ENCODE measurements at places on chromosomes 2 and 18.

- no peak for DNase-seq
Measured at GRCh38 chr2:237490009-237490711, 3.1 kb downstream of the MLPH start.

DNA sequence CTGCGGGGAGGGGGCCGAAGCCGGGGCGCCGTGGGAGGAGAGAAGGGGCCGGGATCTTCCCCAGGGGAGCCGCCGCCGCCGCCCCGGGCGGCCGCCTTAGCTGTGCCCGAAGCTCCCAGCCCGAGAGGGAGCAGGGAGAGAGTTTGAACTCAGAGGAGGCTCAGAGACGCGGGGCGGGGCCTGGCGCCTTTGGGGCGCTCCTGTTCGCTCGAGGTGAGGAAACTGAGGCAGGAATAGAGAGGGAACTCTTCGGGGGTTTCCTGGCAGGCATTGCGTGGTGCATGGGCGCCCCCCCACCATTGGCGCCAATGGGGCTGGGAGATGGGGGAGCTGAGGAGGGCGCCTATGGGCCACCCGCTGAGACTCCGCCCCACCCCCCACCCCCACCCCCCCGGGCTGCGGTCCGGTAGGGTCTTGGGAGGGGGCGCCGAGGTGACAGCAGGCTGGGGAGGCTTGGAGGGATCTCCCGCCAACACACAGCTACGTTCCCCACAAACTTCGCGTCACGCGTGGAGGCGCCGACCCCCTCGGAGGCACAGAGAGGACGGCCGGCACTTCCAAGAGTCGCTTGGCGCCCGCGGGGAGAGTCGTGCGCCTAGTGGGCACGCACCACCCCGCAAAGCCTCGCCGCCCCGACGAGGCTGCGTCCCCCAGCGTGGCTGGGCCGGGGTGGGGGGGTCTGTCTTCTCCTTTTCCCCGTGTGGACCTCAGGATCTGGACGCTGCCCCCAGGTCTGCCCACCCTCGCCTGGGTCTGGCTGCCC, 680 bp downstream of the CTDSP1 start:
- peak; percentile 30 for DNase-seq

GRCh38 chr2:26347286-26347865, 787 bp upstream of the ADGRF3 start:
- DNase-seq = no peak

- DNase-seq = no peak
Measured at GRCh38 chr18:38571651-38572050, 1006.1 kb upstream of the CELF4 start.

DNA sequence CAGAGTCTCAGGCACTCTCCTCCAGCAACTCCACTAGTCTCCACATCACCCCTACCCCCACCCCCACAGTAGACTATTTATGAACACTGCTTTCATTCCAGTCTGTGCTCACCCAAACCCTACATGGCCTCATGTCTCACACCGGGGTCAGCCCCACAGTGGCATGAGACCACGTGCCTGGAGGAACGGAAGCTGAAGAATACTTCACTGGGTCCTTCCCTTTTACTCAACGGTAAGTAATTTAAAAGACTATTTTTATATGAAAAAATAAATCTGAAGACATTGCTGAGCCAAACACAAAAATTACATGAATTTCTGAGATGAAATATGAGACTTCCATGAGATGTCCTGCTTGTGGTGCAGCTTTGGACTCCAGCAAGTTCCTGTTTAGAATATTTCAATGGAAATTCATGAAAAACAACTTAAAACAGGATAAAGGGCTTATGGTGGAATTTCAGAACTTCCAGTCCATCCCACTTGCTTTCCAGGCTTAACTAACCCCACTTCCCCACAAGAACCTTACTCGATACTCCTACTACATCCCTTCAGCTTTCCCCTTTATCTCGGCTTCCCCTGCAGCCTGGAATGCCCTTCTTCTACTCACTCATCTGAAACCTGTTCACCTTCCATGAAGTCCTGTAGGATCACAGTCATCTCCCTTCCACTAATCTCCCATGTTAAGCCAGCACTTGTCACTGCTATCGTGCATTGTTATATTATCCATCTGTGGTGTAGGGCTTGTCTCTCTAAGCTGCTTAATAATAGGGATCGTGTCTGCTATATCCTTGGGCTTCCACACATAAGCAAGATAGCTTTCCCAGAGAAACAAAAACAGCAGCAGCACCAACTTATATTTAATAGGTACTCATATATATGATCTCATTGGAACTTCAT, 47.9 kb downstream of the SLC14A1 start:
- no peak for DNase-seq

- no peak for DNase-seq
Measured at GRCh38 chr2:33373986-33374385, 102.5 kb upstream of the RASGRP3 start.

DNA sequence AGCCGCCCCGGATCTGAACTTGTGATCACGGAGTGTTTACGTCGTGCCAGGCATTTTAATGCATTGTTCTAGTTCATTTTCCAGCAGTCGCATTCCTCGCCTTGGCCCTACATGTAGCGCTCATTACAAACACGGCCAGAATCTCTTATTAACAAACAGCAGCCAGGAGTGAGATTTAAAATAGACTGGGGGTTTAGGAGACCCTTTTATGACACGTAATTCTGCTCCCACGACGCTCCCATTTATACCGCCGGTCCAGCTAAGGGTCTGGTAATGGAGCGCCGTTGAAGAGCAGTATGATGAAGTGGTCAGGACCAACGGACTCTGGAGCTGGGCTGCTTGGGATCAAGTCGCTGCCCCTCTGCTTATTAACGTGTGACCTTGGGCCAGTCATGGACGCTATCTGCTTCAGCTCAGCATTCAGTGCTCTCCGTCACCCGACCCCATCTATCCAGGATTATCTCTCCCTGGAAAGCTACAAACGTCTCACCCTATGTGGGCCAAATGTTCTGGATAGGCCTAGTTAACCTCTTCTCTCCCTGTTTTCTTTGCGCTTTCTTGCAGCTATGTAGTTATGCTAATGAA, 745 bp downstream of the MSH2 start:
- DNase-seq = no peak

DNA sequence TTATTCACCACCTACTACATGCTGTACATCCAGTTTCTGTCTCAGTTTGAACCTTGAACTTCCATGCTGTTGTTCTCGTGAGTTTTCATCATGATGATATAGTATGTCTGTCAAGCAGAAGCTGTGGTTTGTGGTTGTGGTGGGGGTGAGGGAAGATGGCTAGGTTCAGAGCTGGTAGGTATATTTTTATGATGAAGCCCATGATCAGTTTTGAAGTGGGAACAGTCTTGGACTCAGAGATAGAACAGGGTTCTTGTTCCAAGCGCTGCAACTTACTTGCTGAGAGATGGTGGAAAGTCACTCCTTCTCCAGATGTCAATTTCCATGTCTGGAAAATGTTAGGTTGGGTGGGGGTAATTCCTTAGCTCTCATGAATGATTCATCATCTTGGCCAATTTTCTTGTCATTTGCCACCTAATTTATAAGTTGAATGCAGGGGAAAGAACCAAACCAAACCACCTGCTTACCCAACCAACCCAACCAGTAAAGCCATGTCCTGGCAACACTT, 21.6 kb downstream of the PMAIP1 start:
- DNase-seq = no peak

DNA sequence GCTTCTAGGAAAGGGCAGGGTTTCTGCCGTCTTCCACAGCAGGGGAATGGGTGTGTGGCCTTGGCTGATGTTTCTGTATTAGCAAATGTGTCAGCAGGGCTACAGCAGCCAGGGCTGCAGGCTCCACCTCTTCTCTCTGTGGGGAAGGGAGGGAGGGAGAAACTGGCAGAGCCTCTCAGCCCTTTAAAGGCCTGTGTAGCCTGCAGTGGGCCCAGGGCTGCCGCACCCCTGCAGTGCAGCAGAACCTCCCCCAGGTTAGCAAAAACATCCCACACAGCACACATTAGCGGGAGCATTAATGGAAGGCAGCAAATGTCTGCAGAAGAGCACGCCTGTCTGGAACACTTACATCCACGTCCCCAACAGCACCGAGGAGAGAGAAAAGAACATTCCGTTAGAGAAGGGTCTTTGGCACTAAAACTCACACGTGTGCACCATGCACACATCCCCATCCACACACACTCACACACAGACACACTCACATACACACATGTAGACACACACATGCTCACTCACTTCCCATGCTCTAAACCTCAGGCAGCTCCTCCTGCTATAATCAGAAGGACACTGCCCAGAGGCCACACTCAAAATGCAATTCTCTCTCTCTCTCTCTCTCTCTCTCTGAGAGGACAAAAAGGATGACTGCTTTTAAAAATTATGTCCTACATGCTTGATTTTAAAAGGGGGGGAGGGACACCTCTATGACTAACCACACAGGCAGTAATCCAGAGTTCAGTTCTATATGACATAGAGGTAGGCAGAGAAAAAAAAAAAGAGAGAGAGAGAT, 24.1 kb downstream of the MRPL35 start:
- DNase-seq = no peak

DNA sequence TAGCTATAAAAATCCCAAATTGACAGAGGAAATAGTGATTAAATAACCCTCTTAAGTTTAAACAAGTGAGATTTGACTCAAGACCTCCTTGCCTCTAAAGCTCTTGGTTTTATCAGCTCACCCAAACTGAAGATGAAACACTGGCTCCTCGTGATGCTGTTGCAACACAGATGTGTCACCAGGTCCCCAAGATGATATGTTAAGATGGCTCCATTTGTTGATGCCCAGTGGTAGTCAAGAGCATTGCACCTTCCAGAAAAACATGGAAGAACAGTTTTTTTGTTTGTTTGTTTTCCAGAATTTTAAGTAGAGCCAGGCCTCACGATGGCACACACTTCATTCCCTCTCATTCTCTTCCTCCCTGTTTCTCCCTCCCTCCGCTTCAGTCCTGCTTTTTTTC, 399.8 kb downstream of the TXNL1 start:
- no peak for DNase-seq

DNA sequence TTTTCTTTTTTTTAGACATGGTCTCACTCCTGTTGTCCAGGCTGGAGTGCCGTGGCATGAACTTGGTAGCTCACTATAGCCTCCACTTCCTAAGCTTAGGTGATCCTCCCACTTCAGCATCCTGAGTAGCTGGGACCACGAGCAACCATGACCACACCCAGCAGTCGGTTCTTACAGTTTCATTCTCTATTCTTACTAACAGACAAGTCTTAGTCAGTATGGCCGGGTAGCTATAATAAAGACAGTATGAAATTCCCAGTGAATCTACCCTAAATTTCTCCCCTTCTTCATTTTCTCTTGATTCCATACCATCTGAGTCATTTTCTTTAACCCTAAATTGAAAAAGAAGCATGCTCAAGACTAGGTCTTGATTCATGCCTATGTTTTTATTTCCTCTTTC, 775.3 kb upstream of the NRXN1 start:
- no peak for DNase-seq

GRCh38 chr2:160820691-160821090, 327.1 kb upstream of the RBMS1 start:
- no peak for DNase-seq

- DNase-seq = no peak
Measured at GRCh38 chr2:32663864-32664263, 36.0 kb downstream of the TTC27 start.

- no peak for DNase-seq
Measured at GRCh38 chr2:24073816-24074215, 2.3 kb downstream of the SF3B6 start.

- no peak for DNase-seq
Measured at GRCh38 chr2:212299333-212299732, 239.3 kb downstream of the ERBB4 start.

DNA sequence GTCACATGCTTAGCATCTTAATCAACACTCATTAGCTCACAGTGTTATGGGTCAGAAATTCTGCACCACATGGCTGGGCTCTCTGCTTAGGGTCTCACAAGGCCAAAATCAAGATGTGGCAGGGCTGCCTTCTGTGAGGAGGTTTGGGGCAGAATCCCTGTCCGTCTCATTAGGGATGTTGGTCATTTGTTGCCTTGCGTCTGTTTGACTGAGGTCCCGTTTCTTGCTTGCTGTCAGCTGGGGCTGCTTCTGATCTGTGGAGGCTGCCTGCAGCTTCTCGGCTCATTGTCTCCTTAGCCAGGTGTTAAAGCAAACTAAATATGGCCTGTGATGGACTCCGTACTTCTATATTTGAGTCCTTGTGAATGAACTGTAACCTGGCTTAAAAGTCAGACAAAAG, 146.5 kb downstream of the NDUFA10 start:
- DNase-seq = no peak

DNA sequence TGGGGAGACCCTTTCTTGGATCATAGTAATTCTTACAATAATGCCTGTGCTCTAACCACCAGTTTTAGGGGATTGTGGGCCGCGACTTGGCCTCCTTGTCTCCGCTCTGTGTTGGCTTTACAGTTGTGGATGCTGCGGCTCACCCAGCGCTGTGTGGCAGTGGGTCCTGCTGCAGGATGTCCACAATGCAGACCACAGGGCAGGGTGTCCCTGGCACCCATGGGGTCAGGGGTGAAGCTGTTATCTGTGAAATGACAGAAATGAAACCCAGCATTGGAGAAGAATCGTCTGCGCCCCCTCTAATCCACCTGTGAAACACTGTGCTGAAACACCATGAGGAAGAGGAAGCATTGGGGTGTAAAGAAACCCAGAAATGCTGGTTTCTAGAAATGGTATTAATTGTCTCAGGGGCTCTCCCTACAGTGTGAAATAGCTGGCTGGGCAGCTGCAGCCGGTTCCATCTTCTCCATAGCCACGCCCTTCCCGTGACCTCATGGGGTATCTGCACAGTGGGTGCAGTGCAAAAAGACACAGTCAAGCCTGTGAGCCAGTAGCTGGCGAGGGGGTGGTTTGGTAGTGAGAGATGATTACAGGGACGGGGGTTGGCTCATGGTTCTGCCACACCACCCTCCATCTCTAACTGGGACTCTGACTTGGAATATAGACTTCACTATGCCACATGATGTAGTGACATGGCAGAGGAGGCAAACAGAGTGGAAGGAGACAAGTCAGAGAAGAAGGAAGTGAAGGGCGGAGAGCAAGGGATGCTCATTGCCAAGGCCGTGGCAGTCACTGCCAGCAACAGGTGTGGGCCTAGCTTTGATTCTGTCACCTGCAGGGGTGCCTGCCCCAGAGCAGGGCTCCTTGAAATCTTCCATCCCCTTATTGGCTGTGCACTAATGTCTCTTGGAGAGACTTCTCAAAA, 16.2 kb downstream of the INPP4A start:
- DNase-seq = peak; percentile 64

GRCh38 chr2:217900010-217900779, 102.6 kb downstream of the TNS1 start:
- no peak for DNase-seq

GRCh38 chr2:99605036-99605435, 115.2 kb upstream of the REV1 start:
- no peak for DNase-seq

DNA sequence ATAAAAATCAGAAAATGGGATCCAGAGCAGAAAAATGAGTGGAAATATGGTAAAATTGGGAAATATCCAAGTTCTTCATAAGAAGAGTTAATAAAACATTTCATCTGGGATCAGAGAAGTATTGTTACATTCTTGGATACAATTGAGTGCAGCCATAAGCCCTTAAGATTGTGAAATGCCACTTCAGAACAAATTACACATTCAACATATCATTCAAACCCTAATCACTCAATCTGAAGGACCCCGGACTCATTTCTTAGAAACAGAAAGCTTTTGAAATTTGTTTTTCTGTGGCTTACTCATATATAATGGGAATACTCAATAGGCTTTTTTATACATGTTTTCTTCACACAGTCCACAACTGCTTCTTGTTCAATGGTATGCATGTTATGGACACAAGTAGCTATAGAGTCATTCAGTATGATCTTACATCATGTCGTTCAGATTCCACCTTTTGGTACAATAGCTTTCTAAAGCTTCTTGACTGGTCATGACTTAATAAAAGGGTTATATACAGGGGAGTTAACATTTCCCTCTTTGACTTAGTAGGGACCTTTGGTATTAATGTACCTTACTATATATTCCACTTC, 39.9 kb downstream of the SCN7A start:
- no peak for DNase-seq

GRCh38 chr2:27128668-27129571, 5.3 kb downstream of the ABHD1 start:
- no peak for DNase-seq
